ENCODE measurements at places on chromosomes 6 and 20. TPM values are rescaled to one million over a fixed set of nuclear protein-coding genes. Genes with fewer than 3 reads are reported as not detected.

TINAG gene
- total RNA-seq, result not detected

DEF6 gene
- total RNA-seq, result 1.9 TPM

LY86 gene
- total RNA-seq, result not detected

CD93 gene
- not detected for total RNA-seq

PLEKHG1 gene
- 13.8 TPM for total RNA-seq

LY6G6C gene
- total RNA-seq, result not detected

HLA-DQA2 gene
- not detected for total RNA-seq

MTRF1L gene
- total RNA-seq, result 23.7 TPM

RAE1 gene
- total RNA-seq, result 112 TPM

VWA7 gene
- total RNA-seq, result 0.28 TPM
